ENCODE measurements at places on chromosomes 12 and 14.
A peak's percentile ranks its signal among the peaks of the same experiment; 100 is the strongest.

DNA sequence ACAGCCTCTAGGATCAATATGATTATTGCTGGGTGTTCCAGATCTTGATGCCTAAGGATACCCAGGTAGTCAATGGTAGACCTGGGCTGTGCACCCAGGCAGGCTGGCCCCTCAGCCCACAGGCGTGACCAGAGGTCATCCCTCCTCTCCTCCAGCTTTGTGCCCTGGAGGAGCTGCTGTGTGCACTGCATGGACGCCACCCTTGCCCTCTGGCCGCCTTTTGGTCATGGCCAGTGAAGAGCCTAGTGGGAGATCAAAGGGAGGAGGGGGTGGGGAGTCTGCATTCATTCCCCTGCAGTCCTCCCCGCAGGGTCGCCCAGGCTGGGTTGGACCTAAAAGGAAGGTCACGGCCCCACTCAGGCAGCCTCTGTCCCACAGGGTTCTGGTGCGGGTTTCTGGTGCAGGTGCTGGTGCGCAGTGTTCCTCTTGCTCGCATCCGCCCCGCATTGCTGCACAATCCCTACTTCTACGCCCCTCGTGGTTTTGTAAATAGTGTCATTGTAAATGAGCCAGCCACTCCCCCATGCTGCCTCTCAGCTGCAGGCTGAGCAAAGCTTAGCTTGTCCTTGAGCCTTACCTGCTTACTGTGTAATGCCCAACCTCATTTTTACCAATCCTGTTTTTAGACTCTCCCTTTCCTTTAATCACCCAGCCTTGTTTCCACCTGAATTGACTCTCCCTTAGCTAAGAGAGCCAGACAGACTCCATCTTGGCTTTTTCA, 55.3 kb downstream of the PSMA6 start:
- DNase-seq: no peak

DNA sequence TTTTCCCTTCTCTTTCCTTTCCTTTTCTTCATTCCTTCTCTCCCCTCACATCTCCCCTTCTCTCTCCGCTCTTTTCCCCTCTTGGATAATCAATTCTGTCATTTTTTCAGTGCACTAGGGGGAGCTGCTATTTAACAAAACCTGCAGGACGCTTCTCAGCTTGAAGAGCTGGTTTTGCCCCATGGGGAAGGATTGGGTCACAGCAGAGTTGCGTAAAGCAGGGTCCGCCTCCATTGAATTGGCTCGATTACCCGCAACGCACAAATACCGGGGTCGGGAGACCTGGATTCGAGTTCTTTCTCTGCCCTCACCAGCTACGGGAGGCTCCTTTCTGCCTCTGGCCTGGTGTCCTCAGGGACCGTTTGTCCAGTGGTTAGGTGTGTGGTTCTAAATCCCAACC, 42.1 kb upstream of the CHGA start:
- no peak for DNase-seq

DNA sequence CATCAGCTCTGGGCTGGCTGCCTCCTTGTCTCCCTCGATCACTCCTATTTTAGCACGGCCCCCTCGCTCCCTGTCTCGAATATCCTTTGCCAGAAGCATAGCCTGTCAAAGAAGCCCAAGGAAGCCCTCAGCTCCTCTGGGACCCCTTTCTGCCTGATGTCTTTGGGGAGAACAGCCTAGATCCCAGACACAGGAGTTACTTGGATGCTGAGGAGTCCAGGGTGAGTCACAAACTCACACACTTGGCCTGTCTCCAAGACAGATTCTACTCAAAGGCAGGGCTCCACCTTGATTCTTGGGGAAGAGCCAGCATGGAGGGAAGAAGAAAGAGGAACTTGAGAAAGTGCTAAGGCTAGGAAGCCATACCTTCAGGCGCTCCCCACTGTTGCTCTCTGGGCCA, 8.1 kb downstream of the AVIL start:
- no peak for DNase-seq

DNA sequence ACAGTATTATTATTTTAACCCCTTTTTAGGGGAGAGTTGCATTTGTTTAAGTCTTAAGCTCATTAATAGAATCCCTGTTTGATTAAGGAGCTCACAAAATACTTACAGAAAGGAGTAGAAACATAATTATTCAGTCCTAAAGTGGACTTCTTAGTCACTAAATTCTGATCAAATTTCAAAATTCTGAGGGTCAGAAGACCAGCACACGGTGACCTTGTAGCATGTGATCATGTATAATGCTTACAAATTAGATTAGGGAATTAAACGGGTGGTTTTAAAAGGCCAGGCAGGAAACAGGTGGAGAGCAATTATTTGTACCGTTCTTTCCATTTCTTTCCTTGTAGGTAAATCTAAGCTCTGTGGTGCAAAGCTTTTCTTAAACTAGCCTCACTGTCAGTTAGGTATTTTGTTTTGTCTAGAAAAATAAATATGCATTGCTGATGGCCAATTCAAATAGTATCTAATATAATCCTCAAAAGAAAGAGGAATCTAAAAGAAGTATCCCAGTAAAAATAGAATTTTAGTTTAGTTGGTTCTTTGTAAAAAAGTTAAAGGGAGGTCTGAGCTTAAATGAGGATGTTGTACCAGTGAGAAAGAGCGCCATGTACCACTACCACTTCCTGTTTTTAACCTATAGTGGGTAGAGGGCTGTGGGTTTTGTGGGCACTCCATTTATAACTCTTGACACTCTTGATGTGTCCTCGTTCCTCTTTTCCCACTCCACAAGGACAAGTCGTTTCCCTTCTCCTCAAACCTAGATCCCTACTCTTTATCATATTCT, 51.1 kb downstream of the SLC38A1 start:
- DNase-seq: peak; percentile 73

DNA sequence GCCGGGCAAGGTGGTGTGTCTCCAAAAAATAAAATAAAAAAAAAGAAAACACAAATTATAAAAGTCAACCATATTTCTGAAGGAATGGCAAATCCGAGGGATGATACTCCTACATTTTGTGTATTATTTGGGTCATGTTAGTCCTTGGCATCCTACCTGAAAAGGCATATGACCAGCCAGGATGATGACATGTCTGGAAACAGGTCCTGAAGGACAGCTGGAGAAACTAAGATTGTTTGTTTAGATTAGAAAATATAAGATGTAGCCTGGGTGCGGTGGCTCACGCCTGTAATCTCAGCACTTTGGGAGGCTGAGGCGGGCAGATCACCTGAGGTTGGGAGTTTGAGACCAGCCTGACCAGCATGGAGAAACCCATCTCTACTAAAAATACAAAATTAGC, 47.6 kb upstream of the FOXJ2 start:
- no peak for DNase-seq

DNA sequence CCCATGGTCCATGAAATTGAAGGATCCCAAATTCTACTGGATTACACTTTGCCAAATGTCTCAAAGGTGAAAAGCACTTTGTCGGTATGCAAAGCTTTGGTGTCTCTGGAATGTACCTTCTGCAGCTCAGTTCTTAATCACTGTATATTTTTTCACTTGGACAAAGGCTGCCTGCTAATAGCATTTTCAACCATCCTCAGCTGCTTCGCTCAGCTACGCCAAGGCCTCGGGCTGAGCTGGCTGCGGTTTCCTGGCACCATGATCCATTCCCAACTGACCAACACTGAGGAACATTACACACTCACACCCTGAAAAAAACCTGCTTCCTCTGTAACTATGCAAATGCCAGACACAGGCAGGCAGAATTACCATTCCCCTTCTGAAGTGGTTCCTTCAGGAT, 335.2 kb downstream of the DPF3 start:
- no peak for DNase-seq

- DNase-seq: no peak
Observed at GRCh38 chr12:64181430-64182291, 40.4 kb downstream of the KICS2 start.

- no peak for DNase-seq
Observed at GRCh38 chr12:51636581-51636980, 45.5 kb downstream of the SCN8A start.

DNA sequence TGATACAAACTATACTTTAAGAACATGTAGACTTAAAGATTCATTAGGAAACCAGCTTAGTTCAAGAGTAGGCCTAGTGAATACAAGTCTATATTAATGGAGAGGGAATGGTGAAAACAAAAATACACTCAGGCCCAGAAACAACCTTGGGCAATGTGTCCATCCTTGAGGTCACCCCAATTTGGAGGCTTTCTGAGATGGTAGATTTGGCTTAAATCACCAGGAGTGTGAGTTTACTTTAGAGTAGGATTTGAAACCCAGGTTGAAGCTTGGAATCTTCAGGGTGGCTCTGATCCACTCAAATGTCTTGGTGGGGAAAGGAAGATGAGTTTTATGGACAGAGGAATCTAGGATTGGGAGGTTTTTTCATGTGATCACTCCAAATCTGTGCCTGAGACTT, 10.5 kb downstream of the LDHB start:
- no peak for DNase-seq

- DNase-seq: no peak
Observed at GRCh38 chr14:43411841-43412240, 1095.2 kb downstream of the FSCB start.

DNA sequence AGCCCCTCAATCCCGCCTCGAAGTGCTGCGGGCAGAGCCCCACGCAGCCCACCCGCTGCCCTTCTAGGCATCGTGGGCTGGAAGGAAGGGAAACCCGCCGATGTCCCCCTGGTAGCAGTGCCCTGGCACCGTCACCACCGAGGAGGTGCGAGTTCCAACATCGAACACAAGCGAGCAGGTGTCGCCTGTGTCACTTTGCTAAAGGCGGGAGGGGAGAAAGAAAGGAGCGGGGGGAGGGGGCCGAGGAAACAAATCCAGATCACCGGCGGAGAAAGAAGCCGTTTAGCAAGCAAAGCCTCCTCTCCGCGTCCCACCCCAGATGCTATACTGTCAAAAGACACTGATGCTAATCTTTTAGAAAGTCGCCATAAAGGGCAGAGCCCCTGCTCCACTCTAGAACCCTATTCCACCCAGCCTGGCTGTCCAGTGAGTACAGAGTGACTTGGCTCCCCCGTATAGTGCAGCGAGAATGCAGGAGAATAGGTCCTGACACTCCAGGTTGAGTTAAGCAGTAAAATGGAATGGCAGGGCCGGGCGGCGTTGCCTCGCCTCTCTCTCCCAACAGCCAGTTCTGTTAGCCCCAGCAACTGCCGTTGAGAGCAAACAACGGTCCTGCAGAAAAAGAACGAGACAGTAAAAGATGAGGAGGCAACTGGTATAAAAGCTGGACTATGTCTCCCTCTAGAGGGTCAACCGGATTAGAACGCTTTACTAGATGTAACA, 67.9 kb upstream of the USP15 start:
- peak; percentile 65 for DNase-seq

- no peak for DNase-seq
Observed at GRCh38 chr14:99309220-99309766, 37.3 kb upstream of the BCL11B start.

DNA sequence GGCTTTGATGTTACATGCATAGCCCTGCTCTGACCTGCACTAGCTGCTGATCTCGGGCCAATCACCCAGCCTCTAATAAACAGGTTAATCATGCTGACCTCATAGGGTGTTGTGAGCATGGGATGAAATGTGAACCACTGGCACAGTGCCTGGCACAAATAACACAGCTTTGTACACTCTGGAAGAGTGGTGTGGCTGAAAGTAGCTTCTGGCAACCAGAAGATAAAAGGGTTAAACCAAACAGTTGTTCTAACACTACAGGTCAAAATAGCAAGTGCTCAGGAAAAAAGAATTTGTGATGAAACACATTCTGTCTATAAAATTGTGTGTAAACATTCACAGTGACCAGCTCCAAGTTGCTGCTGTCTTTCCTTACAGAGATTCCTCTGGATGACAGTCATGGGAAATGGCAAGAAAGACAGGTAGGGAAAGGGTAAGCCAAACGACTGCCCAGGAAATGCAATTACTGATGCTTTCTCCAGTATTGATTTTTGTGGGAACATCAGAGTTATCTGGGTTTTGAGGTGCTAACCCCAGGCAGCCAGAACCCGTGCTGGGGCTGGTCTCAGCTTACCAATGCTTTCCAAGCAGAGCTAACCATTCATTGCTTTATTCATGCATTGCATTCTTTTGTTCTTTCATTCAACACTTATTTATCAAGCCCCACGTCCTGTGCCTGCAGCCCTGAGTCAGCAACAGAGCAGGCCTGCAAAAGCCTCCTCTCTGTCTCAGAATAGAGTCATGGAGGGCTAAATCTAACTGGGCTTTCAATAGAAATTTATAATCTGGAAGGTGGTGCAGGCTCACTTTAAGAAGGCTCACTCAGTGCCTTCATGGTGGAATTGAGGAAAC, 38.1 kb upstream of the CAPRIN2 start:
- no peak for DNase-seq

DNA sequence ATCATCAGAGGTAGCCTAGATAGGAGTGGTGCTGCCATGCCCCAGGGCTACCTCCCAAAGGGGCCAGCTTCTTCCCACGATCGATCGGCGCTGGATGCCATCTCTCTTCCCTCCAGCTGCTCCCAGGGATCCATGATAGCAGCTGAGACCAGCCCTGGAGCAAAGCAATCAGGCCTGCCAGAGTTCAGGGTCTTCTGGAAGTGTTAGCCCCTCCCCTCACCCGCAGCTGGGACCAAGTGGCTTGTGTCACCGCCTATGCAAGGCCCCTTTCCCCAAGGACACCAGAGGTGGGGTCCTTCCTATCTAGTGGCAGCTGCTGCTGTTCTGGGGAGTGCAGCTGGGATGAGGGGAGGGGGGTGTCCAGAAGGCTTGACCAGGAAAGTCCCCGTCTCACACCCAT, 87.0 kb downstream of the IRF2BPL start:
- no peak for DNase-seq

GRCh38 chr12:105799103-105799502, 339.7 kb downstream of the NUAK1 start:
- DNase-seq: no peak

DNA sequence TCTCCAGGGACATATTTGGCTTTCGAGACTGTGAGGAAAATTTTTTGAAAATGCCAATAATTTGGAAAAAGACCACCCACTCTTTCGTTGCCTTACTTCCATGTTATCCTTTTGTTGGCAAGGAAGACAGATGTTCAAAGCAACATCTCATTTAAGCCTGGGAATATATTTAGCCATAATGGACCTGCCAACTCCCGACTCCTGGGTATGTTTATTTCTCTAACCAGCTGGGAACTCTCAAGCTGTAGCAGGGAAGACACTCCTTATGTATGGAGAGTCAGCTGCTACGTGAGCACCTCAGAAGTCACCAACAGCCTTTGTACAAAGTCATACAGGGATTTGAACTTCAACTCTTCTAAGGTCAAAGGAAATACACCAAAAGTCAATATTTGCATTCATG, 96.5 kb upstream of the DAAM1 start:
- no peak for DNase-seq

- DNase-seq: no peak
Observed at GRCh38 chr14:94633121-94633520, 20.9 kb downstream of the SERPINA3 start.

All from CD4-positive, alpha-beta T cell treated with Interleukin-15 for 4 hours (primary cell).